Bronchial epithelial cell (primary cell): ENCODE measurements at places on chromosomes 4 and X.

- DNase-seq, result no peak
Observed at GRCh38 chrX:6228720-6229119, at the start of gene NLGN4X. NLGN4X (minus strand) TSS chrX:6228867; CDS start chrX:6151466, 77,401 bp downstream.

GRCh38 chr4:26786916-26787315, 73.7 kb upstream of the STIM2 start:
- no peak for DNase-seq

DNA sequence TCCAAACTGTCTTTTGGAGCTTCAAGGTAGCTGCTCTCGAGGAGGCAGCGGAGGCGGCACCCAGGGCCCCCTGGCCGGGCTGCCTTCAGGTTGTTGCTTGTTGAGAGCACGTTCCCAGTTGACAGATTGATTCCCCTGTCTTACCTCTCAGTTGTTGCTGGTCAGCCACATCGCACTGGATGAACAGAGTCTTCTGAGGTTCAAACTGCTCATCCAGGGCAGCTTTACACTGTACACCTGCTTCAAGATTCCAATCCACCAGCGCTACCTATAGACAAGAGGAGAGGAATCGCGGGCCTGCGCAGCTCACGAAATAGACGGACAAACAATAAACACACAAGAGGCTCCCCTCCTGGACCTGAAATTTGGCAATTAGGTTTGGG, 497 bp downstream of the HPGD start:
- DNase-seq, result peak; percentile 35

GRCh38 chr4:153257151-153257620, 52.9 kb downstream of the TRIM2 start:
- no peak for DNase-seq

DNA sequence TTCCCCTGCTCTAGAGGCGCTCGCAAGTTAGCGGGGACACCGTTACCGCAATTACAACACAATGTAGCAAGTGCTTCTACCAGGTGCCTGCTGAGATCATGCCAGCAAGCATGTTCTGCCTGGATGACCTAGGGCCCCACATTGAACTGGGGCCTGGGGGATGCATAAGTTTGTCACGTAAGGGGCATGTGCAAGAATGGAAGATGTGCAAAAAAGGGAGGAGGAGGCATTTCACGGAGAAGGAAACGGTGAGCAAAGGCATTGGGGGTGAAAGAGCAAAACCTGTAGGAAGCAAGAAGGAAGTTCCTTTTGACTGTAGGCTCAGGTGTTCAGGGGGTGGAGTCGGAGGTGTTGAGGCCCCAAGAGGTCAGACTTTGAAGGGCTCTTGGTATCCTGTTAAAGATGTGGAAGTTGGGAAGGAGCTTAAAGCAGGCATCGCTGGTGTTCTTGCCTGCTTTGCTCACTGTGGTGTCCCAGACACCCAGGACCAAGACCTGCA, 602 bp upstream of the SCARB2 start:
- DNase-seq, result no peak

DNA sequence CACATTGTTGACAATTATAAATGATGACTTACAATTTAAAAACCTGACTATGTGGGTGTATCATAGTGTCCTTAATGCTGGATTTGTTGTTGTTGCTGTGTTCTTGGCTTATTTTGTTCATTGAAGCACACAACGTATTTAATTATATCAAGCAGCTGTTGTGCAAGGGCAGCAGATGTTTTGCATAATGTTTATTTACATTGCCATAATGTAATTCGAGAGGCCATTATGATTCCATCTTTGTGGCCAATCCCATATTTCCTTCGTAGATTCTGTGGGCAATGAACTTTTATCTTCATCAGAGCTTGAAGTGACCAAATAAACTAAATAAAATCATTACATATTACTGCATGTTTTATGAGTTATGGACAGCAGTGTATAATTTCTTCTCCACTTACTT, 422.6 kb upstream of the GALNTL6 start:
- no peak for DNase-seq

DNA sequence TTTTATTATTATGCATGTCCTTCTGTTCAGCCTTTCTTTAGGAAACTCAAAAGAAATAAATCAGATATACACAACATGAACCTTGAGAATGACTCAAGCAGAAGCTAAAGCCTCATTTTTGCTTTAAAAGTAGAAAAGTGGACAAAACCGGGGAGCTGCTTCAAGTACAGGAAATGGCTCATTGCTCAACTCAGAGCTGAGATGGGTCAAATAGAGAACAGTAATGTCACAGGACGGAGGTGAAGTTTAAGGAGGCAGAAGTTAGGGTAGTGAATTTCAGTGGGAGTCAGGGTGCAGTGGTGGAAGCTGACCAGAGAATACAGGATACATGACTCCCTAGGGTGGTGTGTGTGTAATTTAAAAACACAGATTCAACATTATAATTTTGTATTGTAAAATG, 22.2 kb downstream of the PHKA2 start:
- peak; percentile 9 for DNase-seq

DNA sequence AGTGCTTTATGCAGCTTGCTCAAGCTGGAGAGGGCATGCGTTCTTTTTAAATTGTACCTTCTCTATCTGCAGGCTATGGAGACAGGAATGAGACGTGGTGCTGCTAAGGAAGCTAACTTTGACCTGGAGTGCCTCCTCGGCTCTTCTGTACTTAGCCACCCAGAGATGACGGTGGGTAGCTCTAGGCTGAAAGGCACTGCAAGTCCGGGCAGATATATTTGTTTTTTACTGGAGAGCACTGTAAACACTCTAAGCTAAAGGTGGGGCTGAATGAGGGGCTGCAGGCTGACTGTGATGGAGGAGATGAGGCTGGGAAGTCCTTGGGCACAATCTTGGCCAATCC, 12.1 kb downstream of the ELF4 start:
- peak; percentile 42 for DNase-seq

DNA sequence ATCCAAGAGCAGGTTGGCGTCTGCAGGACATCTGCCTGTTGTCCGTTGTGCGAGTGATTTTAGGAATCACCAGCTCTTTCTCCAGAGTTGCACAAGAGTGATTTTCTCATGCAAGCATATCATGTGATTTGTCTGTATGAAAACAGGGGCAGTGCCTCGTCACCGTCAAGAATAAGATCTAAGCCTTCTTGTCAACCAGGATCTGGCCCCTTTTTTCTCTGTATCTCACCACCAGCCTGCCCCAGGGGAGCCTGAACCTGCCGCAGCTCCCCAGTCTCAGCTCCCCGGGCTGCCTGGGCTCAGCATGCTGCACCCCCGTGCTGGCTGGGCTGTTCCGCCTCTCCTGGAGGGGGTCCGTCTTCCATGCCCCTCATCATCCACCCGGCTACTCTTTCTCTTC, 90.5 kb downstream of the STOX2 start:
- DNase-seq, result no peak

GRCh38 chr4:59629348-59629747, 1570.8 kb upstream of the ADGRL3 start:
- DNase-seq, result no peak

DNA sequence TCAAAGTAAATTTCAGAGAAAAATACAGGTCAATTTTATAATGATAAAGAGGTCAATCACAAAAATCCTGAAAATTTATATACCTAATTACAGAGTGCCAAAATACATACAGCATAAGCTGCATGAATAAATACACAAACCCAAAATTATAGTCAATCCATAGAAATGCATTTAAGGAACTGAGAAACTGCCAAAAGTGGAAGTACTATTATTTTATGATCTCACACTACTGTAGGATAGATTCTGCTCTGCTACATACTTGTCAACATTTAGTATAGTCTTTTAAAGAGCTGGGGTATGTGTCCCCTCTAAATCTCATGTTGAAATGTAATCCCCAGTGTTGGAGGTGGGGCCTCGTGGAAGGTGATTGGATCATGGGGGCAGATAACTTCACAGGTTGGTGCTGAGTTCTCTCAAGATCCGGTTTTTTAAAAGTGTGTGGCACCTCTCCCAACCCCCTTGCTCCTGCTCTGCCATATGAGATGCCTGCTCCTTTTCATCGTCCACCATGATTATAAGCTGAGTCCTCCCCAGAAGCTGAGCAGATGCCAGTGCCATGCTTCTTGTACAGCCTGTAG, 31.8 kb downstream of the CHIC2 start:
- no peak for DNase-seq

- DNase-seq, result no peak
Observed at GRCh38 chrX:47561659-47562151, 700 bp downstream of the ARAF start.

DNA sequence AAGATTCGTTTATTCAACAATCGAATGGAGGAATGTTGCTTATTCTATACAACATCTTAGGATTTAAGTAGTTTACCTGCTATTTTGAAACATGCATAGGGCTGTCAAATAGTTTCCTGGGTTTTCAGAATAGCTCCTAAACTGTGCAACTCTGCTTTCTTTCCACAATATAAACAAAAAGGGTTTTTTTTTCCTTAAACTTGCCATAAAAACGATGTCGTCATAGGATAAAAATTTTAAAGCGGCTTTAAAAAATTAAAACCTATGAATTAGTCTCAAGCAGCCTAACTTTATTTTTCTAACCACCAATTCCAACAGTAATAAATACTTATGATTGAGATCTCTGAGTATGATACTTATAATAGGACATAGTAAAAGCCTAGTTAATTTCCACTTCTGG, 21.6 kb upstream of the STIM2 start:
- DNase-seq, result no peak

DNA sequence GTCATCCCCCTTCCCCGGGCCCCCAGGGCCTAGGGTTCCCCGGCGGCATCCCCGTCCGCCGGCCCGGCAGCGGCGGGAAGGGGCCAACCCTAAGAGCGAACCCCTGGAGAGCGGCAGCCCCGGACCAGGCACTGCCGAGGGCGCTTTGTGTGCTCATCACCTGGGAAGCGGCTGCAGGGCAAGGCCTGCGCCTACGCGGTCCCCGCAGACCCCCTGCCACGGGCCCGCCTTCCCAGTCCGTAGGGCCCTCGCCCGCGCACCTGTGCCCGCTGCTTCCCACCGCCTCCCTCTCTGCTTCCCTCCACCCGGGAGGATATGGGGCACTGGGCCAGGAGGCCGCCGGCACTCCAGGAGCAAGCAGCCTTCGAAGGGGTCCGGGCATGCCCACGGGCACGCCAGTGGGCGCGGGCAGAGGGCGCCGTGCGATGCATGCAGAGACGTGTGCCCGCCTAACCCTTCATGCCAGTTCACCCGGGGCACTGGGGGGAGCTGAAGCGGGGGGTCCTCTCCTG, 2.6 kb downstream of the FLNA start:
- DNase-seq, result no peak

DNA sequence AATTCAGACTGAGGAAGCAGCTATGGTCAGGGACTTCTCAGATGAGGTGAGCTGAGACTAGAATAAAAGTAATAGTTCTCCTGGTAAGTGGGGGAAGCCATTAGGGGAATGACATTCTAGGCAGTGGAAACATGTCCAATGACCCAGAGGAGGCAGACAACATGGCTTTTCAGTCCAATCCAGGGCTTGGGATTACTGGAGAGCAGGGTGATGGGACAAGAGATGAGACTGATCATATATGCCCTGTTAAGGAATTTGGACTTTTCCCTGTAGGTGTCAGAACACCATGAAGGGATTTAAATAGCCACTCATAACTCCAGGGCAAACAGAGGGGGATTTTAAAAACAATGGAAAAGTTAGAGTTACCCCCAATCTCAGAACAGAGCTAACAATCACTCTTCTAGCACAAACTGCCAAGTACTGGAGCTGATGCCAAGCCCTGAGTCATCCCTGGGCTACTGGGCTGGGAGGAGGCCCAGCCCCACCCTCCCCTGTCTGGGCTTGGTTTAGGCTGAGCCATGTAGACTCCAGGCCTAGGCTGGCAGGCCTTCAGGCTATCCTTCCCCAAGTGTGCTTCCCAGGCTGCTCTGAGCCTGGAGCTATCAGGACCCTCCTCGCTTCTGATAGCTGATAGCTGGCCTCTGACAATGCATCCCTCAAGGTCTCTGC, 22.7 kb upstream of the MSN start:
- peak; percentile 86 for DNase-seq

- DNase-seq, result no peak
Observed at GRCh38 chr4:166162327-166162726, 289.3 kb downstream of the TLL1 start.

DNA sequence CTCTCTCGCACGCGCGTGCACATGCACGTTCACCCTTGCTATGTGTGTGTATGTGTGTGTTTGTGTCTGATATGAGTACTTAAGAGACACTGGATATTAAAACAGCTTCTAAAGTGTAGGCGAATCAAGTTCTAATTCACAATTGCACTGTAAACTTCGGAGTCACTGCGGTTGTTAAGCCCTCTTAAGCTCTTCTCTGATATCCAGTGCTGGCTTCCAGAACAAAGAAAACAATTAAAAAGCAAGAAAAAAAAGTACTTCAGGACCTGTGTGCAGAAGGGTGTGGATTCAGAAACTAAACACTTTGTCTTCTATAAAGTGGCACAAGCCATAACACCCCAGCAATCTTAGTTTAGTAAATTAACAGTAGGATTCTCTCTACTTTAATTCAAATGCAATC, 300.2 kb downstream of the PCDH7 start:
- DNase-seq, result no peak

- peak; percentile 63 for DNase-seq
Observed at GRCh38 chr4:156778093-156778492, 193.5 kb downstream of the PDGFC start.

- DNase-seq, result no peak
Observed at GRCh38 chrX:110228453-110228852, 89.4 kb downstream of the AMMECR1 start.

DNA sequence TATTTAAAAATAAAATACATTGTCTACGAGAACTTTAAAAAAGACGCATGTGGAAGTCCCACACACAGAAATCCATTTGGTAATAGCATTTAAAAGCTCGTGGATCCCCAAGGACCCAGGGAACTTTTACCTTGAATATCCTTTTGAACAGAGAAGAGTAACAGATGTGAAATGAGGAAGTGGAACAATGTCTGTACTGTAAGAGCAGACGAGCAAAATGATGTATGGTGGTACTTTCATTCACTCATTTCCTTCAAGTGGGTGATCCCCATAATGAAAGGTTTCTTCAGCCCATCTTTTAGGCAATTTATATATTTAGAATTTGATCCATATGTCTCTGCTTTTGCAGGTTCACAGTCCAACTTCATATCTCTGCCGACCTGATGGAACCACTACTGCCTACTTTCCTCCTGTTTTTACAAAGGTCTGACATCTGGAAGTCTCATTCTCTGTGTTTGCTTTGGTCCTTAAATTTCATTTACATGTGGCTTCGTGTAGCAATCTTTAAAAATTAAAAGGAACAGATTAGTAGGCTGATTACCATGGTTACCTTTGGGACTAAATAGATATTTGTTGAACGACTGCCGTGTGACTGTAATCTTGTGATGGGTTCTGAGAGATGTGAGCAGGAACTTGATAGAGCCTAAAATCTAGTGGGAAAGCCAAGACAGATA, 188.4 kb downstream of the PALLD start:
- DNase-seq, result no peak

GRCh38 chr4:70908993-70909556, 6.9 kb downstream of the MOB1B start:
- no peak for DNase-seq

DNA sequence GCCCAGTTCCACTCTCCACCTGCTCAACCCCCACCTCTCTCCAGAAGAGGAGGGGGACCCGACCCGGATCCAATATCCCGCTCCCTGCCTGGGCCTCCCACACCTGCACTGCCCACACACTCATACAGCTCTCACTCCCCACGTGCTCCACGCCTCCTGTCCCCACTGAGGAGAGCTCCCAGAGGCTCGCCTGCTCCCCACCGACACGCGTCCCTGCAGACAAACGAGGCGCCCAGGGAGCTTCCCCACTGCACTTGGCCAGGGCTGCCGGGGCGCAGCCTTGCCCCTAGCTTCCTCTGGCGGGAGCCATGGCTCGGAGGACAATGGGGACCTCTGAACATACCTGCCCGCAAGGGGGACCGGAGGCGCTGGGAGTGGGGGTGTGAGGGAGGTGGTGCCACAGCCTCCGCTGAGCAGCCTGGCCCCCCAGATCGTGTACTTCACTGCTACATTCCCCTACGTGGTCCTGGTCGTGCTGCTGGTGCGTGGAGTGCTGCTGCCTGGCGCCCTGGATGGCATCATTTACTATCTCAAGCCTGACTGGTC, 5.0 kb downstream of the SLC6A8 start:
- no peak for DNase-seq
